ENCODE measurements at places on chromosomes 3 and 15. TPM values are rescaled to one million over a fixed set of nuclear protein-coding genes. Genes with fewer than 3 reads are reported as not detected.

The EXD1 gene
- polyA plus RNA-seq = not detected

The DAZL gene
- polyA plus RNA-seq = not detected

The CMTM8 gene
- polyA plus RNA-seq = 9.1 TPM

The PRR20G gene
- polyA plus RNA-seq = not detected

DNA sequence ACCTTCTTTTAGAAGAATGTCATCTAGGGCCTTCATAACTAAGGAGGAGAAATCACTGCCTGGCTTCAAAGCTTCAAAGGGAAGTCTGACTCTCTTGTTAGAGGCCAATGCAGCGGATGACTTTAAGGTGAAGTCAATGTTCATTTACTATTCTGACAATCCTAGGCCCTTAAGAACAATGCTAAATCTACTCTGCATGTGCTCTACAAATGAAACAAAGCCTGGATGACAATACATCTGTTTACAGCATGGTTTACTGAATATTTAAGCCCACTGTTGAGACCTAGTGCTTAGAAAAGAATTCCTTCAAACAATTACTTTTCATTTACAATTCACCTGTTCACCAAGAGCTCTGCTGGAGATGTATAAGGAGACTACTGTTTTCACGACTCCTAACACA lies 160.4 kb upstream of the EPHA3 start:
- DNase-seq = no peak

GRCh38 chr15:63599401-63600000 lies 2.3 kb downstream of the FBXL22 start:
- DNase-seq = no peak

- DNase-seq = no peak
Observed at GRCh38 chr15:76204916-76205460, 106.3 kb downstream of the ETFA start.

Data from right renal cortex interstitium (tissue), 3 donors.